Pancreas (tissue), 10 donors: ENCODE measurements at places on chromosomes 16 and 17.
A peak's percentile ranks its signal among the peaks of the same experiment; 100 is the strongest.

- no peak for DNase-seq
Measured at GRCh38 chr16:4892361-4893102, 44.4 kb downstream of the PPL start.

- DNase-seq = no peak
Measured at GRCh38 chr16:52819808-52820207, 232.9 kb downstream of the CHD9NB start.

GRCh38 chr17:10087355-10087754 lies 111.1 kb downstream of the GAS7 start:
- DNase-seq = no peak

GRCh38 chr16:17194190-17194780 lies 276.5 kb downstream of the XYLT1 start:
- DNase-seq = peak; percentile 77

DNA sequence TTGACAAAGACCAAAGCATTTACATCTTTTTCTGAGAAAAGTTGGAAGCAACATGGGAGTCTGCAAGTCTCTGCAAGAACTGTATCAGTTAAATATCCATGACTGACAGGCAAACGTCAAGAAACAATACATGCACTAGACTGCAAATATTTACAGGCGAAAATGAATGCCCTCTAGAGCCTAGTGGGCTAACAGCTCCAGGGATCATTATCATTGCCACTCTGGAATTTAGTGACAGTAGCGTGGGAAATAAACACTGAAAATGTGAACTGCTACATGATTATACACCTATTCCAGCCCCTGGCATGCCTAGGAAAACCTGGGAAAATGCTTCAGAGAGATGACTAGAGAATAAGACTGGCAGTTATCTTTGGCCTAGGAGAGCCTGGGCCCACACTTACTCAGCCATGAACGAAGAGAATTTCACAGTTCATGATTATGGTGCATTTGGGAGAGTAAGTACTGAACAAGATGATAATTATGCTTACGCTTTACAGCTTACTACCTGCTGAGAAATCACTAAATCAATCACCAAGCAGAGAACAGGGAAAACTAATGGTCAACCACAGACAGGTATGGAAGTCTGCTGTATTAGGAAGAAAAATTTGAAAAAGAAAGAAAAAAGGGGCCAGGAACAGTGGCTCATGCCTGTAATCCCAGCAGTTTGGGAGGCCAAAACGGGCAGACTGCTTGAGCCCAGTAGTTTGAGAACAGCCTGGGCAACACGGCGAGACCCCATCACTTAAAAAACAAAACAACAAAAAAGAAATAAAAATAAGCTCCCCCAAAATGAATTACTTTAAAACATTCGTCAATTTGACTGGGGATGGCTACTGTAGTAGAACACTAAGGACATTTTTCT lies 66.6 kb upstream of the CLEC18B start:
- DNase-seq = no peak

GRCh38 chr17:79414063-79414792 lies 196.6 kb downstream of the RBFOX3 start:
- DNase-seq = no peak

- no peak for DNase-seq
Measured at GRCh38 chr16:87954361-87954760, 3.1 kb downstream of the BANP start.

- DNase-seq = no peak
Measured at GRCh38 chr16:14455573-14455972, 174.5 kb downstream of the PARN start.

GRCh38 chr17:73281928-73282327 lies 20.2 kb upstream of the CPSF4L start:
- peak; percentile 33 for DNase-seq

- peak; percentile 90 for DNase-seq
Measured at GRCh38 chr17:2898255-2898926, 102.2 kb downstream of the RAP1GAP2 start.

DNA sequence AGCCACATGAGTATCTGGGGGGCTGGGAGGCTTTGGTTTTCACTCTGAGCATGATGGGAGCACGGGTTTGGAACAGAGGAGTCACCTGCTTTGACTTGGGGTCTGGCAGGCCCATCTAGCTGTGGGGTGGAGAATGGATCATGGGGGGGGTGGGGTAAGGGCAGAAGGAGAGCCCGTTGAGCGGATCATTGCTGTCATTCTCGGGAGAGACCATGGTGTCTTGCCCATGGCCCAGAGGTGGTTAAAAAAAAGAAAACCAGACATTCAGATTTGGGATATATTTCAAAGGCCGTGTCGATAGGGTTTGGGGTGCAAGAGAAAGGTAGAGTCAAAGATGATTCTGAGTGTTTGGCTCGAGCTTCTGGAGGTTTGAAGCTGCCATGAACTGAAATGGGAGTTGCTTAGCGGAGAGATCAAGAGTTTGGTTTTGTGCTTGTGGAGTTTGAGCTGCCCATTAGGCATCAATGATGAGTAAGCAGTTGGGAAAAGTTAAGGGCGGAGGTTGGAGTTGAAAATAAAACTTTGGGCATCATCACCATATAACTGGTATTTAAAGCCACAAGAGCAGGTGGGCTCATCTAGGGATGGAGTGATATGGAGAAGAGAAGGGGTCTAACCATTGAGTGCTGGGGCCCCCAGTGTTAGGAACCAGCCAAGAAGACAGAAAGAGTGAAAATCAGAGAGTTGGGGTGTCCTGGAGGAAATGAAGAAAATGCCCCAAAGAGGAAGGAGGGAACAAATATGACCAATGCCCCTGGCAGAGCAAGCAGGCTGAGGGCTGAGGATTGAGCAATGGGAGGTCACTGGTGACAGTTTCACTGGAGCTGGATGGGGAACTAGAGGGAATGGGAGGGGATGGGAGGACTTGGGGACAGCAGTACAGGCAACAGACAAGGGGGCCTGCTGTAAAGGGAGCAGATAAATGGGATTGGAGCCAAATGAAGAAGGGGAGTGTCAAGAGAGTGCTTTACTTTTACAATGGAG lies 1.9 kb downstream of the NOD2 start:
- DNase-seq = no peak

GRCh38 chr16:89402962-89403361 lies 87.4 kb downstream of the ANKRD11 start:
- DNase-seq = no peak

- no peak for DNase-seq
Measured at GRCh38 chr16:88905563-88905962, 39.1 kb upstream of the PABPN1L start.

- DNase-seq = no peak
Measured at GRCh38 chr17:65222214-65222738, 85.1 kb downstream of the RGS9 start.

- peak; percentile 35 for DNase-seq
Measured at GRCh38 chr17:82231562-82232321, 2.9 kb downstream of the SLC16A3 start.
